Activated CD8-positive, alpha-beta memory T cell treated with anti-CD3 and anti-CD28 coated beads, Interleukin-2, amount 10 ng/mL, durations not matched to agents 7 days and 5 days (primary cell): ENCODE measurements at places on chromosomes 11 and 22.

GRCh38 chr11:125371431-125371935 is 124.6 kb downstream of the FEZ1 start:
- peaks cover 66% of the 10 kb centered on the region for H3K27me3 ChIP-seq
- H3K4me1 ChIP-seq, result no peaks in the 10 kb centered on the region

- peaks cover 23% of the 10 kb centered on the region for H3K36me3 ChIP-seq
- H3K4me3 ChIP-seq, result peak overlapping the region; percentile 76
- no peaks in the 10 kb centered on the region for H3K27me3 ChIP-seq
- peaks cover 27% of the 10 kb centered on the region for H3K4me1 ChIP-seq
- DNase-seq, result no peak
- peak overlapping the region; percentile 46 for H3K27ac ChIP-seq
These were observed 25.1 kb downstream of the RGL4 start for GRCh38 chr22:23715806-23716375.

- peaks cover 4% of the 10 kb centered on the region for H3K27me3 ChIP-seq
- no peak overlapping the region for H3K27ac ChIP-seq
- no peaks in the 10 kb centered on the region for H3K36me3 ChIP-seq
- DNase-seq, result no peak
- H3K4me1 ChIP-seq, result no peaks in the 10 kb centered on the region
These were observed 148.8 kb downstream of the JRKL start for GRCh38 chr11:96538622-96539021.

- no peaks in the 10 kb centered on the region for H3K4me1 ChIP-seq
- no peak overlapping the region for H3K4me3 ChIP-seq
- no peaks in the 10 kb centered on the region for H3K27me3 ChIP-seq
- no peak overlapping the region for H3K27ac ChIP-seq
- H3K36me3 ChIP-seq, result no peaks in the 10 kb centered on the region
These were observed 517.9 kb downstream of the NTM start for GRCh38 chr11:131888230-131888855.

- DNase-seq, result no peak
- peaks cover 6% of the 10 kb centered on the region for H3K4me1 ChIP-seq
- H3K4me3 ChIP-seq, result no peak overlapping the region
- no peaks in the 10 kb centered on the region for H3K36me3 ChIP-seq
- H3K27me3 ChIP-seq, result peaks cover 27% of the 10 kb centered on the region
These were observed 1.2 kb upstream of the DUSP8 start for GRCh38 chr11:1573077-1573902.

DNA sequence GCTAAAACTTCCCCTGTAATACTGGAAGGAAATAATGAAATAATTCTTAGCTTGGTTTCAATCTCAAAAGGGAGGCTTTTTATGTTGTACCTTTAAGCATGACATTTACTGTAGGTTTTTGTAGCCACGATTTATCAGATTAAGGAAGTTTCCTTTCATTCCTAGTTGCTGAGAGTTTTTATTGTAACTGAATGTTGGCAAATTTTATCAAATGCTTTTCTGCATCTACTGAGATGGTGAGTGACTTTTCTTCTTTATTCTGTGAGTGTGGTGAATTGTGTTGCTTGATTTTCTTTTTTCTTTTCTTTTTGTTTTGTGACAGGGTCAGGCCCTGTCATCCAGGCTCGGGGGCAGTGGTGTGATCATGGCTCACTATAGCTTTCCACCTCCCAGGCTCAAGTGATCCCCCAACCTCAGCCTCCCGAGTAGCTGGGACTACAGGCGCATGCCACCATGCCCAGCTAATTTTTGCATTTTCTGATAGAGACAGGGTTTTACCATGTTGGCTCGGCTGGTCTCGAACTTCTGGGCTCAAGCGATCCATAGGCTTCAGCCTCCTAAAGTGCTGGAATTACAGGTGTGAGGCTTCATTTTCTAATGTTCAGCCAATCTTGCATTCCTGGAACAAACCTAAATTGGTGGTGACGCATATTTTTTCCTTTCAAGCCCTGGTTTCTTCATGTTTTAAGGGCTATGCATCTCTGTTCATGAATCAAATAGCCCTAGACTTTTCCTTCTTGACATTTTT is 26.2 kb downstream of the SUSD2 start:
- H3K27me3 ChIP-seq, result peaks cover 3% of the 10 kb centered on the region
- peak overlapping the region; percentile 89 for H3K27ac ChIP-seq
- H3K36me3 ChIP-seq, result peaks cover 3% of the 10 kb centered on the region
- peak overlapping the region; percentile 6 for H3K4me3 ChIP-seq

DNA sequence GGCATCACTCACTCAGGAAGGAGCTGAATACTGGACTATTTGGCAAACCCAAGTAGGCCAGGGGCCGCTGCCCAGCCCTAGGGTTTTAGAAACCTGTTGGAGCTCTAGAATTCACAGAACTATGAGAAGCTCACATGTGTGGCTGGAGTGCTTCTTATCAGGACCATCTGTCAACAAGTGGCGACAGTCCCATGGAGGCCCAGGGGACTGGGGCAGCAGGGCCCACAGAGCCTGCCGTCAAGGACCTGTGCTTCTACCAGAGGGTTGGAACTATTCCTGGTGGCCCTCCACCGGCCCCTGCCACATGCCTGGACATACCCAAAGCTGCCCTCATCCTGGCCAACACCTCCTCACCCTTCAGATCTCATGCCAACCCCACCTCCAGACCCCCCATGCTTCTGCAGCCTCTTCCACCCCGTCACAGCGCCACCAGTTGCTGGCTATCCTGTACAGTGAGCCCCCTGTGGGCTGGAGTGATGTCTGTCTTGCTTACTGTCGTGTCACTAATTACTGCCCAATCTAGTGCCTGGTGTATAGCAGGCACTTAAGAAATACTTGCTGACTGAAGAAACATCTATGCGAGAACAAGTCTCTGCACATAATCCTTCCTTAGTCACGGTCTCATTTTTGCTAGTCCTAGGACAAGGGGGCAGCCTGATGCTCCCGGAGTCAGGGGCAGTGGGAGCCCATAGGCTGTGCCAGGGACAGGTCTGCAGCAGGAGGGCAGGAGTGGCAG is 27.2 kb upstream of the RASL10A start:
- no peak for DNase-seq
- H3K27me3 ChIP-seq, result no peaks in the 10 kb centered on the region
- H3K27ac ChIP-seq, result no peak overlapping the region
- no peak overlapping the region for H3K4me3 ChIP-seq
- H3K4me1 ChIP-seq, result peaks cover 2% of the 10 kb centered on the region

- peaks cover 2% of the 10 kb centered on the region for H3K36me3 ChIP-seq
- no peak overlapping the region for H3K27ac ChIP-seq
These were observed 26.1 kb downstream of the ZC3H12C start for GRCh38 chr11:110119317-110119716.

DNA sequence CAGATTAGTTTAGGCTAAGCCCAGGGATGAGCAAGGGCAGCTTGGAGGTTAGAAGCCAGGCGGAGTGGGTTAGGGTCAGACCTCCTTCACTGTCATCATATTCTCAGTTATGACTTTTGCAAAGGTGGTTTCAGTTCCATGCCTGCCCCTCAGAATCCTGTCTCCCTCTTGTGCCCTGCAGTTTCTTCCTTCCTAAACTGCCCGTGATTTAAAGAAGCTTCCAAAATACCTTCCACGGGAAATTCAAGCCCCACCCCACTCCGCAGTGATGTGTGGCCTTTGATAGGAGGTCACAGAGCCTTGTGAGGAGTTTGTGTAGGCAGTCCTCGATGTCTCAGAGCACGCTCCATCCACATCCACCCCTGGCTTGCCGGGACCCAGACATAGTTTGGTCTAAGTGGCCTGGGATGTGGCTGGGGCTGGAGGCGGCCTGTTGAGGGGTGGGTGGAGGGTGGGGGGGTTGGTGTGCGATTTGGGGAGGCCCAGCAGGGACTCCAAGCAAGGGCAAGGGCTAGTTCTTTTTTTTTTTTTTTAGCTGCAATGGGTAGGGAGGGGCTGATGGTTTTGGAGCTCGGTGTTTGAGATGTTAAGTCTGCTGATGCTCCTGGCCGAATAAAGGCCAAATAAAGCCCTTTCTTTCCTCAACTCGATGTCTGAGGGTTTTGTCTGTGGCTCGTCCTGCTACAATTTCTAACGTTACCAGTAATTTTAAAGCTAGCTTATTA is 1.6 kb upstream of the IFITM1 start:
- peak overlapping the region; percentile 97 for H3K4me3 ChIP-seq
- H3K27ac ChIP-seq, result peak overlapping the region; percentile 99
- H3K27me3 ChIP-seq, result no peaks in the 10 kb centered on the region
- H3K4me1 ChIP-seq, result peaks cover 38% of the 10 kb centered on the region
- no peak for DNase-seq

- no peak overlapping the region for H3K27ac ChIP-seq
- H3K27me3 ChIP-seq, result no peaks in the 10 kb centered on the region
- H3K4me3 ChIP-seq, result no peak overlapping the region
- no peaks in the 10 kb centered on the region for H3K36me3 ChIP-seq
- H3K4me1 ChIP-seq, result no peaks in the 10 kb centered on the region
- DNase-seq, result no peak
These were observed 37.6 kb downstream of the TBX1 start for GRCh38 chr22:19798003-19798665.

DNA sequence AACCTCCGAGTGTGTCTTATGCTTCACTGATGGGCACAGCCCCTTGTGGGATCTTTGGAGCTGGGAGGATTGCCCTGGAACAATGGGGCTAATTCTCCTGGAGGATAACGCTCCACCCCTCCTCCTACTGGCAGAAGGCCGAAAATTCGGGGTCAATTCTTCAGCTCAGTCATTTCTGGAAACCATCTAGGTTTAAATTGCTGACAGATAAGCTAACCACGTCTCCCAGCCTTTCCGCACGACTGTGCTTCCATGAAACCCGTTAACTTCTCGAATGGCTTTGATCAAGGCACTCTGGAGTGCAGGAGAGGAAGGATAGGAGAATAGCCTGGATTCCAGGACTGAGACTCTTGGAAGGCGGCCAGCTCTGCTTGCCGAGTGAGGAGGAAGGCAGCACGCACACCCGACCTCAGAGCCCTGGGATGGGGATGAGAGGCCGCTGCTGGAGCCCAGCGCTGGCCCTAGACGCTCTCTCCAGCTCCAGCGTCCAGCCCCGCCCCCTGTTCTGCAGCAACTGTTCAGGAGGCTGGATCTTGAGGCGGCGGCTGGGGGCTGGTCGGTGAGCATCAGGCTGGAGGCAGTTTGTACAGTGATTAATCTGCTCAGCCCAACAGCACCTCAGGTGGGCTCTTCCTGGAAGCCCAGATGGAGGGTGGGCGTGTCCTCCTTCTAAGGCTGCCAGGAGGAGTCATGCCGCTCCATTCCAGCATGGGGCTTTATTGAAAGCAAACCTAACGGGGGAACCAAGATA is 176.7 kb upstream of the NCAM1 start:
- peaks cover 6% of the 10 kb centered on the region for H3K27me3 ChIP-seq
- no peak overlapping the region for H3K27ac ChIP-seq
- no peak overlapping the region for H3K4me3 ChIP-seq
- H3K4me1 ChIP-seq, result no peaks in the 10 kb centered on the region
- no peak for DNase-seq

- DNase-seq, result no peak
- no peaks in the 10 kb centered on the region for H3K36me3 ChIP-seq
- peaks cover 4% of the 10 kb centered on the region for H3K4me1 ChIP-seq
- H3K4me3 ChIP-seq, result no peak overlapping the region
These were observed 198.3 kb upstream of the PLET1 start for GRCh38 chr11:112459001-112459400.

DNA sequence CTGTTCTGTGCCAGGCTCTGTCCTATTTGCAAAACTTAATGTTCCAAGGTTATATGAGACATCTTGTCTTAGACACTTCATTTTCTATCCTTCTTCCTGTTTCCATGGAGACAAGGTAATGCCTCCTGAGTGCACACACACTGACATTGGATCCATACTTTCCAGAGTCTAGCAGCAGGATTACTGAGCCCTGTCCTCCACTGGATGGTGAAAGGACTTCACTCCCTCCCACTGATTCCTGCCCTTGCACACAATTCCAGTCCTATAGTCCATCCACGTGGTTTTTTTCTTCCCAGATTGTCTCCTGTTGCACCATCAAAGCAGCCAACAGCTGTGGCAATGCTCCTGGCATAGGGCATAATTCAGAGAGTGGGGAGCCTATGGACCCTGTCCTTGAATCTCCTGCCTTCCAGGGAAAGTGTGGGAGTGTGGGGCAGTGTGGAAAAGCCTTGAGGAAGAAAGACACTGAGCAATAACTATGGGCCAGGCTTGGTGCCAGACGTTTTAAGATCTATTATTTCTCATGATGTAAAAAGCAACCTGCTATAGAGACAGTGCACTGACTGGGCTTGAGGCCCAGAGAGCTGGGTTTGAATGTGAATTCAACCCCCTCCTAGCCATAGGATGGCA is 31.3 kb downstream of the SERPINH1 start:
- DNase-seq, result no peak
- peaks cover 6% of the 10 kb centered on the region for H3K4me1 ChIP-seq
- no peak overlapping the region for H3K4me3 ChIP-seq
- no peaks in the 10 kb centered on the region for H3K36me3 ChIP-seq

GRCh38 chr11:19800162-19800561 is 87.5 kb downstream of the NAV2 start:
- no peak overlapping the region for H3K27ac ChIP-seq
- DNase-seq, result no peak
- H3K27me3 ChIP-seq, result no peaks in the 10 kb centered on the region
- H3K4me1 ChIP-seq, result no peaks in the 10 kb centered on the region

- peak overlapping the region; percentile 89 for H3K27ac ChIP-seq
- peaks cover 2% of the 10 kb centered on the region for H3K27me3 ChIP-seq
- peak; percentile 61 for DNase-seq
- peaks cover 52% of the 10 kb centered on the region for H3K4me1 ChIP-seq
These were observed 658 bp downstream of the ACY3 start for GRCh38 chr11:67649634-67650510.

DNA sequence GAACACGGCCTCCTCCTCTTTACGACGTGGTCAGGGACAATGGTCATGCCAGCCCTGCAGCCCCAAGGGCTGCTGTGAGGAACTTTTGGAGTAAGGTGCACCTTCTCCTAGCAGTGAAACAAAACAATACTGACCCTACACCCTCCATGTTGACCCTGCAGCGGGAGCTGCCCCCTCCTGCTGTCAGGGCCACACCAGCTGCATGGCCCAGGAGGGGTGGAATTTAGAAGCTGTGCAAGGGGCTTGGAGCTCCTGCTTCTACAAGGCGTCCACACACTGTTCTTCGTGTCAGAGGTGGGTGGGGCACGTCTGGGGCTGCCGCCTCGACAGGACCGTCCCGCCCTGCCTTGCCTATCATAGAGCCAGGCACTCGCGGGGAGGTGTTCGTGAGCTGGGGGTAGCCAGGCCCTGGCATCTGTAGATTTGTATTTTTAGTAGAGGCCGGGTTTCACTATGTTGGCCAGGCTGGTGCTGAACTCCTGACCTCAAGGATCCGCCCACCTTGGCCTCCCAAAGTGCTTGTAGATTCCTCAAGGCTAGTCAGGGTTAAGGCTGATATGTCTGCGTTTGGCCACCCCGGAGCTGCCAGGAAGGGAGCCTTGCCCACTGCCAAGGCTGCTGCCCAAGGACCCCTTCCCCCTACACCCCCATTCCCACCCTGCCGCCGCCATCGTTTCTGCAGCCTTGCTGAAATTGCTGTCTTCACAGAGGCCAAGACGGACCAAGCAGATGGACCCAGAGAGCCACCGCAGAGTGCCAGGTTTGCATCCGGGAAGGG is 15.9 kb downstream of the INCENP start:
- DNase-seq, result peak; percentile 30
- peaks cover 26% of the 10 kb centered on the region for H3K36me3 ChIP-seq
- no peak overlapping the region for H3K4me3 ChIP-seq
- H3K27ac ChIP-seq, result no peak overlapping the region
- peaks cover 6% of the 10 kb centered on the region for H3K4me1 ChIP-seq
